IPS-NIHi11 (cell line): ENCODE measurements at places on chromosomes 16 and 17.

DNA sequence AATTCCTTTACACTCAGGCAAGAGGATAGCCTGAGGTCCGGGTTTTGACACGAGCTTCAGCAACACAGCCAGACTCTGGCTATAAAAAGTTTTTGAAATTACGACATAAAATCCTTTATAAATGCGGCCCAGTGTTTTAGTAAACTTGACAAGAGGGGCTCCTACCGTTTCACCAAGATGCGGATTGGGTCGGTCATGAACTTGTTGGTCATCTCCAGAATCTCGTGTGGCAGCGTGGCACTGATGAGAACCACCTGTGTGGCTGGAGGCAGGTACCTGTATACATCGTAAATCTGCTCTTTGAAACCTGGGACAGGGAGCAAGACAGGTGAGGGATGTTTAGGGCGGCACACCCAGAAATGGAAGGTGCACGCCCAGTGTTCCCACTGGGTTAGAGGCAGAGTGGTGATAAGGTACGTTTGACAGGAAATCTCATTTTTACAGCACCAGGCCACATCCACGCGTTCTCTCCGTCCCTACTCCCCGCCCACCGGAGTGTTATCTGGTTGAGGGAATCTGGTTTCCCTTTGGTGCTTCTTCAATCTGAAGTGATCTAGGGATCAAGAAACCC lies 8.0 kb downstream of the EIF4A3 start:
- no peak for DNase-seq

- DNase-seq = peak; percentile 1
Measured at GRCh38 chr17:26731005-26731921, 562.7 kb upstream of the WSB1 start.

DNA sequence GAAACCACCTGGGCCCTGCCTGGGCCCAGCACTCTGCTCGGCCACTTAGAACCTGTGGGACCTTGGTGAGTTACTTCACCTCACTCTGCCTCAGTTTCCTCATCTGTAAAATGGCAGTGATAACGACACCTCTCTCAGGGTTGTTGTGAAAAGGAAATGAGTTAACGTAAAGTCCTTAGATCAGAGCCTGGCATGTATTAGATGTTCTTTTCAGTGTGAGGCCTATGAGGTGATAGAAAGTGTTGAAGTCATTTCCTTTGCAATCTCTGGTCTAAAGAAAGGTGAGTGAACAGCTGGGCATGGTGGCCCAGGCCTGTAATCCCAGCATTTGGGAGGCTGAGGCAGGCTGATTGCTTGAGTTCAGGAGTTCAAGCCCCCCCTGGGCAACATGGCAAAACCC lies 51.7 kb upstream of the LGALS9 start:
- DNase-seq = no peak

GRCh38 chr16:12871784-12872183 lies 29.6 kb upstream of the SHISA9 start:
- DNase-seq = no peak

DNA sequence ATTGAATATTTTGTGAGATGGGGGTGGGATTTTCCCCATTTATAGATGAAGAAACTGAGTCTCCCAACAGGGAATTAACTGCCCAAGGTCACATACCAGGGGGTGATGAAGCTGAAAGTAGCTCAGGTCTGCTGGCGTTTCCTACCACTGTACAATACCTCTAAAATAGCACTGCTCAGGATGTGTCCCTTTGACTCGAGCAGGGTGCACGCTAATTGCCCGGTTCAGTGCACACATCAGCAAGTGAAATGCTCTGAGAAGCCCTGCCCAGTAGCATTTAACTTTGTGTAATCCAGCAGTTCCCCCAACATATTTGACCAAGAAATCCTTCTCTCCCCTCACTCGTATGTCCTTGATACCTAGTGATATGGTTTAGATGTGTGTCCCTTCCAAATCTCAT lies 50.1 kb upstream of the DDX52 start:
- DNase-seq = no peak

- DNase-seq = no peak
Measured at GRCh38 chr16:68757625-68757935, 20.5 kb downstream of the CDH1 start.

- no peak for DNase-seq
Measured at GRCh38 chr17:48194097-48194550, 86.6 kb downstream of the SNX11 start.

DNA sequence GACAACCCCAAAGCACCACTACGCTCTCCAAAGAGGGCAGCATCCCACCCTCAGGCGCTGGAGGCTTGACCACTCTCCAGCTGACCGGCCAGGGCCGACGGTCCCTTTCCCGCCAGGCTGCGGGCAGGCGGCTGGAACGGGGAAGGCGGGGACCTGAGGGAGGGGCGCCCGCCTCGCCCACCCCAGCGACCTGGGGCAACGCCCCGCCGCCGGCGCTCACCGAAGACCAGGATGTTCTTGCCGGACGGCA lies 431 bp downstream of the DYNC1LI2 start:
- peak; percentile 70 for DNase-seq
